ENCODE measurements at places on chromosomes 2 and 18.

DNA sequence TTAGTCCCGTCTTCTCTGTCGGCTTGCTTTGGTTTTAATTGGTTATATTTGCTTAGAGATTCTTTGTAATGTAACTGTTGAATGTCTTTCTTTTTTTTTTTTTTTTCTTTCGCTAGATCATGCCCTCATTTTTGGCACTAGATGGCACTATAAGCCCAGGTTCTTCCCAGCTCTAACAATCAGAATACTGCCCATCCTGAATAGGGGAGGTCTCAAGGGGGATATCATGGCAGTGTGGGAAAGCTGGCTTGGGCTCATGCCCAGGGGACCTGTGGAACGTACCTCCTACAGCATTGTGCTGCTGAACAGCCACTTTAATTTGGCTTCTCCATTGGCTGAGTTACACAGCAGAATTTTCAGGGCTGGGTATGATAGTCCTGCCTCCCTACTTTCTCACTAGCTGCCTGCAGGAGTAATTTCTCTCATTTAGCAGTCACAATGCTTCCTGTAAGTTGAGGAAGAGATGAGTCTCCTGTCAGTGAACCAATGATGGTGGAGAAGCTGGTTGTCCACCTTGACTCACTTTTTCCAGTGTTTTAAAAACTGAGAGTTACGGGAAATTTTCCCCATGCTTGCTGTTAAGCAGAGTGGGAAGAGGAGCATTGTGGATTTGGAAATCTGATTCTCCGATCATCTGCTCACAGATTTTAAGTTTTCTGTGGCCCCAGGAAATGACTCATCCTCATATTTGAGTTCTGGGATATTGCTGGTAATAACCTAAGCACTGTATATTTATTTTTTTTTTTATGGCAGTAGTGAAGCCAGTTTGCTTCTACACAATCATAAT is 47.2 kb downstream of the RAD51AP2 start:
- DNase-seq, result no peak

DNA sequence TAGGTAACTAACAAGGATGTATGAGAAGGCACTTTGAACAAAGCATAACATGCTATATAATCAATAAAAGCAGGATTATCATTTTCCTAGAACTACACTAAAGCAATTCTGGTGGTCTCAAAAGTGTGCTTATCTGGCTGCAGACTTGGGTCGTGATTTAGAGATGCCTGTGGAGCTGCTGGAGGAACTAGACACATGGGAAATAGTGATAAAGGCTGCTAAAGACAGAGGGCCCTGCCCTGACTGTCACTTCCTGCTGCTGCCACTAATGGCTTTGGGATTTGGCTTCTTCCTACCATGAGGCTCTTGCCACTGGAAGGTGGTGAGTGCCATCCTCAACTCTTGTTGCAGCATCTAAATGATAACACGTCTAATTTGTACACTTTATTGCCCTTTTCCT is 22.5 kb downstream of the TMEM178A start:
- DNase-seq, result no peak

DNA sequence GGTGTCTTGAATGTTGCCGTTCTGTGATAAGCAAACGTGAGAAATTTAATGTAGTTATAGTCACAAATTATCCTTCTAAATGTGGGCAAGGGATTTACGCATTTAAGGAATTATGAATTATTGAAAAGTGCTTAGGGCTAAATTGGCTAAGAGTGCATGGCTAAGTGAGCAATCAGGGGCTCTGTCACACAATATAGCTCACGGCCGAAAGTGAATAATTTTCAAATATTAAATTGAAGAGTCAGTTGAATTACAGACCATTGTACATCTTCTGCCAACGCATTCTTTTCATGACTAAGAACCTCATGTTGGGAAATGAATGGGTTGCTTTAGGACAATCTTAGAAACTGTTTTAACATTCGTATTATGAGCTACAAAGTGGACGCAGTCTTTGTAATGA is 1832.9 kb upstream of the LRRTM1 start:
- no peak for DNase-seq

DNA sequence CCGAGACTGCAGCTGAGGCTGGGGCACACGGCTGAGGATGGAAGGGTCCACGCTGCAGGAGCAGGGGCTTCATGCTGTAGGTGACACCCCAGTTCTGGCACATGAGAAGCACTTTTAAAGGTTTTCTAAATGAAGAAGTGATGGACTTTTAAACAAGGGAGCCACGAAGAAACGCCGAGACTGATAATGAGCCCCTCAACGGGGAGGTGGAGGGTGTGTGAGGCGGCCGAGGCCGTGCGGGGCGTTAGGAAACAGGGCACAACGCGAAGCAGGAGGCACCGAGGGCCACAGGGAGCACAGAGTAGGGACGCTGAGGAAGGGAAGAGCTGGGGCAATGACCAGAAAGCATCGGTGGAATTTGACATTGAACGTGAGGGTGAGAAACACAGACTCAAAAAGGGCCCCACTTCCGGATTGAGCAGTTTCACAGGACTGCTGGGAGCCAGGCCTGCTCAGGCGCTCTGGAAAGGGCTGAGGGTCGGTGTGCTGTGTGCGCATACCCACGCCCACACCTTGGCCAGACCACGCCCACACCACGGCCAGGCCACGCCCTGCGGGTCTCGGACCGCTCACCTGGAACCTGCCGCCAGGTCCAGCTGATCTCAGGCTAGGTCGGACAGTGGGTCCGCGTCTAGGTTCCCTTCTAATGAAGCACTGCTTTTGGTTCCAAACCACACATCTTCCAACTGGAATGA is 115.7 kb downstream of the GYPC start:
- DNase-seq, result no peak

DNA sequence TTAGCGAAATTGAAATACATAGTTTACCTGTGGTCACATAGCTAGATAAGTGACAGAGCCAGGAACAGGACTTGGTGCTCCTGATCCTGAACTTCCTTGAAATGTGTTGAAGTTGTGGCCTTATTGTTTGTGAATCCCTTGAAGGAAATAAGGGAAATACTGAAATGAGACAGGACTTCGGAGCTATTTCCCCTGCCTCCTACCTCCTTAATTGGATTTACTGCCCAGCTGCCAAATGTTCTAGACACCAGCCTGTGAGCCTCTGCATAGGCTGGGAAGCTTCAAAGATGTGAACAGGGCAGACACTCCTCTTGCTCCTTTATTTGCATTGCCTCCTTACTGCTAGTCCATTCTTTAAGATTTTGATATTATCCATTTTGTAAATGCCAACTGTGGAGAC is 135.2 kb downstream of the PRPF40A start:
- DNase-seq, result no peak

DNA sequence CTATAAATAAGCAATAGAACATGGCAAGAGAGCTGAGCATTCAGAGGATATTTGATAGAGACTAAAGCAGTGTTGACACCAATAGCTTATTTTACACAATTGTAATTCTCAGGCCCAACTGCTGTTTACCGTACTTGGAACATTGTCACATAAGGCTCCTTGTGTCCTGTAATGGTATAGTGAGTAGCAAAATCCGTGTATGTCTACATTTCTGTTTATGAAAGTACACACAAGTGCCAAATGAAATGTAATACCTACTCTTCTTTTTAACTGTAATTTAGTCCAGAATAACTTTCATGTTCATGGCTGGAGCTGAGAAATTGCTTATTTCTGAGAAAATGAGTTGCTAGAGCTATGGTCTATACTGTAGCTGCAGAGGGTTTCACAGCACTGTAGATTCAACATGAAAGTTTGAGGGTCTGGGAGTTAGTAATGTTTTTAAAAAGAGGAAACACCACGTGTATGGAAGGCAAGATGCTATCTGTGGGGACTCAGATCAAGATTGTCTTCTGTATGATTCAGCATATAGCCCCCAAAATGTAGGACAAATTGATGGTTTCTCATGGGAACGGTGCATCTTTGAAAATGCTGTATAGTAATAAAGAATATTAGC is 110.2 kb upstream of the NOSTRIN start:
- no peak for DNase-seq

- DNase-seq, result no peak
Measured at GRCh38 chr2:152445791-152446201, 110.8 kb downstream of the FMNL2 start.

GRCh38 chr2:225742487-225742886 is 343.0 kb downstream of the NYAP2 start:
- no peak for DNase-seq

DNA sequence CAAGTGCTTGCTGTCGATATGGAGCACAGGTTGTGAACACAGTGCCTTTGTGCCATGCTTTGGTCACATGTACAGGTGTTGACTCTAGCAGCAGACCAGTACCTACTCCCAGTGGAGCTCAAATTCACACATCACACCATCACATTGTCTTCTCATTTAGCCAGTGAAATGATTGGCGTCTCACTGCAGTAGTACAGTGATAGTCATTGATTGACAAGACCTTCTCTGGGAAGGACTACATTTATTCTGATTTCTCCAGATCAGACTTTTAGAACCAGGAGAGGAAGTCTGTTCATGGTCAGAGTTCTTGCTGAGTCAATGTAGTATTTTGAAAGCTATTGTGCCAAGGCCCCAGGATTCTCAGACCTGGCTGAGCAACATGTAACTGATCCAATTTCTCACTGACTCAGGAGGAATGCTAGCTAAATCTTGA is 75.2 kb downstream of the FMNL2 start:
- DNase-seq, result no peak

- DNase-seq, result no peak
Measured at GRCh38 chr2:72689579-72690195, 136.1 kb downstream of the EXOC6B start.

DNA sequence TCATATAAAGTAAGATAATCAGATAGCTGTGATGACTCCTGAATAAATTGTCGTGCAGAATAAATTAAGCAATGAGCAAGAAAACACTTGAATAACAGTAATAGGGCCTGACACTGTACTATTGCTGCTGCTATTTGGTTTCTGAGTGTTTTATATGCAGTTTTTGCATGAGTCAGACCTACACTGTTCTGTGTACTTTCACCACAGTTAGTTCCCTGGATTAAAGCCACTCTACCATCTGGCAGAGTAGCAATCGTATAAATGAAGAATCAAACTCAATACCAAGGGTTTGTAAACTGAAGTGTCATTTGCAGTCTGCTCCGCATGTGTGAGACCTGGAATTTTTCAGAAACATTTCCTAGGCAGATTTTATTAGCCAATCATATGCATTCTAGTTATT is 398.6 kb upstream of the CDH7 start:
- no peak for DNase-seq

- no peak for DNase-seq
Measured at GRCh38 chr2:75324861-75325284, 125.6 kb upstream of the TACR1 start.

DNA sequence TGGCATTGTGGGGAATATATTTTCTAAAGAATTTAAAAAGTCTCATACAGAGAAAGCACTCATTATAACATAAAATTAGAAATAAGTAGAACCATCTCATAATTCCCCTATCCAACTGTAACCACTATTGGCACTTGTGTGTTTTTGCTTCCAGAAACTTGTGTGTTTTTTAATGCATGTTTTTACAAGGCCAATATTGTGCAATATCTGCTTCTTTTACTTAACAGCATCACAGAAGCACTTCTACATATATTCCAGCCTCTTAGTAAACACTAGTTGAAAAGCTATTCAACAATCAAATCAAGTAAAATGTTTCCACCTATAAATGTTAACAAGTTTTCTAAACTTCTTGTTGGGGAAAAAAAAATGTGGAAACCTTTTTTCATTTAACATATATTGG is 132.7 kb downstream of the LRP2 start:
- no peak for DNase-seq

DNA sequence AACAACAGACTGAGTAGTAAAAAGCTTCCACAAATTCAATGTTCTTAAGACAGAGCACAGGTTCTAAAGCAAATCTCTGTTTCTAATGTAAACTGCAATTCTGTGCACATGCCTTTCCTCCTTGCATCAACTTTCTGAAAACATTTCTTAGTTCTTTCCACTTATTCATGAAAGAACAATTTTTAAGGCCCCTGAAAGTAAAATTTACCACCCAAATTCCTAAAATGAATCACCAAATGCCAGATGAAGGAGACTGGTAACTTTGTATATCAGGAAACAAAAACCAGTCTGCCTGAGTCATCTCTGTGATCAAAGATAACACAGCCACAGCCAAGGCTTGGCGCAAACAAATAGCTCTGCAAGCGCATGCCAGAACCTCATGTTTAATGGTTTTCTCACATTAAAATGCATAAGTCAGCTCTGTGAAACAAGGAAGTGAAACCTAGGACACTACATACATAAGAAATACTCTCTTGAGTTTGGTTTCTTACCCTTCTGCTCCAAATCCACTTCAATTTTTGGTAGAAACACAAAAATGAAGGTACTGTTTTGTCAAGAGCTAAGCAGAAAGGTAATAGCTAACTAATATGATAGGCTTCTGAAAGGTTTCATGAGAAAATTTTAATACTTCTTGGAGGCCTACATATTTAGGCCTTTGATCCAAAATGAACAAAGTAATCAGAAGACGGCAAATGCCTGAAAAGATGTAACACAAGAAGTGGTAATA is 169.4 kb downstream of the THADA start:
- DNase-seq, result no peak

DNA sequence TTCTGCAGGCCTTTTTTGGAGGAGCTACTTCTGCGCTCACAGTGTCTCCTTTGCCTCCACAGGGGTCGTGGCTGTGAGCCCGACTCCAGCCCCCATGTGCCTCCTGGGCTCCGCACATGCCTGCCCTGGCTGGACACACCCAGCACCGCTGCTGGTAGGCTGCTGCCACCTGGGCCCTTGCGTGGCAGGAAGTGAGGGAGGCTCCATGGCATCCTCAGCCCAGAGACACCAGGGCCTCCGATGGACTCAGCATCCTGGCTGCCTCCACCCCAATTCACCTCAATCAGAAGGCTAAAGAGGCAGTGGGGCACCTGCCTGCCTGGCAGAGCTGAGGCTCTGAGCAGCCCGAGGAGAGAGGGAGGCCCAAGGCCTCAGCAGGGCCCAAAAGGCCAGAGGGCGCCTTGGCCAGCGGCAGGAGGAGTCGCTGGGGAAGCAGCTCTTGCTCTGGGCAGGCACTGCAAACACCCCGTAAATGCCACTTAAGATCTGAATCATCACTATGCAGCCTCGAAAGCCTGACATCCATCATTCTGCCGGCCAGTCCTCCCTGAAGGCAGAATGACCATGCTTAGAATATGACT is 68.3 kb upstream of the OTOS start:
- DNase-seq, result no peak

GRCh38 chr2:77566582-77566981 is 44.4 kb upstream of the LRRTM4 start:
- no peak for DNase-seq

- DNase-seq, result no peak
Measured at GRCh38 chr2:16653083-16653375, 12.6 kb downstream of the CYRIA start.
